ENCODE measurements at places on chromosomes 3 and 15.

DNA sequence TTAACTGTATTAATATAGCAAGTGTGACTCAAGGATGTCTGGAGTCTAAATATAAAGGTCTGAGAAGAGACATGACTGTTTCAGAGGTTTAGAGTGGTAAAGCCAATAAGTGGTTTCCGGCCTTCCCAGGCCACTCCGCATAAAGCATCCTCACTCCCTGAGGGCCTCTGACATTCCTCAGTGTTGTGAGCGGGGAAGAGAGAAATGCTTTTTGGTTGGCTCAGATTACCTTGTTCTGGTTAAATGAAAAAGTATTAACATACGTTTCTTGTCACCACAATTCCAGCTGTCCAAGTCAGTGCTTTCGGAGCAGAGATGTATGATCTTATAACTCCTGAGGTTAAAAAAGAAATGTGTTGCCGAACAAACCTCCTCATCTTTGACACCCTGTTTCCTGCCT, 103.8 kb downstream of the RBMS3 start:
- no peak for DNase-seq

- DNase-seq, result no peak
Measured at GRCh38 chr15:71348597-71348996, 233.3 kb downstream of the THSD4 start.

GRCh38 chr3:72494626-72495025, 353.6 kb downstream of the SHQ1 start:
- DNase-seq, result no peak

DNA sequence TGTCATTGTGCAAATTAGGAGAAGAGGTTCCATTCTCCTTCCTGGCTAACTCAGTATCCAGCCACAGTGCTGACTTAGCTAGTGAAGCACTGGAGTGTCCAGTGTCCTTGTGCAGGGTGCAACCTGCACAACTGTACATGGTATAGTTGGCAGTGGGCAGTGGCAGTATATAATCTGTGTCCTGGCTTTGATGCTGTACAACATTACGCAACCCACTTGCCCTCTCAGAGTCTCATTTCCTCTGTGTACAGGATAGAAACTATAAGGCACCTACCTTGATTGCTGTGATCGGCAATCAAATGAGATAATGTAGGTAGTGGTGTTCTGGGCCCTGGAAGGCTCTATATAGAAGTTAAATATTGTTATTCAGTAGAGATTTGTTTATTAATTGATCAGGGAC, 333.6 kb downstream of the CLSTN2 start:
- no peak for DNase-seq

DNA sequence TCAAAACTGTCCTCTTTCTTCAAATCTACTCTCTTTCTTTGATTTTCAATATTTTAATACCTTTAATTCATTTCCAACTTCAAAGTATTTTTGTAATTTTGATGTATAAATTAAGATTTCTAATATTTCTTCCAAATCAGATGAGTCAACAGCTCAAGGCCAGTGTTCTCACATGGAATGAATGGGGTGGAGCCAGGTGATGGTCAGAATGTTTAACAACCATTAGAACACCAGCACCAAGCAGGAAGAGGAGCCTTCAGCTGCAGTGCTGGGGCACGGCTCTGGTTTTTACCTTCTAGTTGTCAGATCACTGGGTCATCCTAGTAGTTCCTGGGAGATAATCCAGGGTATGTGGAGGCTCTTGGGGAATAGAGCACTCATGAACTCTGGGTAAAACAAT, 494.5 kb upstream of the PDZRN3 start:
- no peak for DNase-seq
